Motor neuron (in vitro differentiated cells): ENCODE measurements at places on chromosomes 12 and 14. TPM values are rescaled to one million over a fixed set of nuclear protein-coding genes. Genes with fewer than 3 reads are reported as not detected.

Gene CEBPE
- total RNA-seq, result 0.13 TPM in 1 of 2 replicates, not detected in the other

Gene PARP11
- total RNA-seq, result 7.9 and 9.9 TPM in 2 replicates

Gene PTGER2
- total RNA-seq, result 0.21 TPM in 1 of 2 replicates, not detected in the other

Gene ZDHHC22
- 23.0 and 23.7 TPM in 2 replicates for total RNA-seq

Gene BRI3BP
- 4.8 and 5.9 TPM in 2 replicates for total RNA-seq

Gene C12orf50
- 0.20 and 0.22 TPM in 2 replicates for total RNA-seq

Gene FAM234B
- 29.0 and 29.7 TPM in 2 replicates for total RNA-seq

Gene AQP2
- 0.14 and 0.45 TPM in 2 replicates for total RNA-seq

Gene WSCD2
- 3.0 and 4.9 TPM in 2 replicates for total RNA-seq

Gene BCL11B
- total RNA-seq, result 0.17 and 0.26 TPM in 2 replicates

Gene NRDE2
- total RNA-seq, result 7.6 and 8.5 TPM in 2 replicates

Gene EFS
- total RNA-seq, result 1.0 TPM in 2 replicates

Gene LALBA
- total RNA-seq, result not detected in 2 replicates

Gene NAA25
- total RNA-seq, result 45.0 and 46.0 TPM in 2 replicates

Gene GPR65
- 0.13 TPM in 1 of 2 replicates, not detected in the other for total RNA-seq

Gene BICDL1
- 1.6 and 1.8 TPM in 2 replicates for total RNA-seq

Gene CPNE6
- total RNA-seq, result 3.3 and 3.7 TPM in 2 replicates

Gene LMO3
- total RNA-seq, result 57.7 and 59.1 TPM in 2 replicates

Gene TUNAR
- total RNA-seq, result 19.9 and 20.1 TPM in 2 replicates

Gene DDX54
- 16.9 and 21.1 TPM in 2 replicates for total RNA-seq

Gene OR6C2
- not detected in 2 replicates for total RNA-seq

Gene THTPA
- total RNA-seq, result 8.0 and 10.4 TPM in 2 replicates

Gene HOXC13
- total RNA-seq, result 0.05 and 0.13 TPM in 2 replicates

Gene ZNF10
- total RNA-seq, result 19.9 and 29.4 TPM in 2 replicates

Gene OTX2
- not detected in 2 replicates for total RNA-seq

Gene PZP
- total RNA-seq, result 0.10 TPM in 1 of 2 replicates, not detected in the other

Gene FITM1
- 0.27 and 0.81 TPM in 2 replicates for total RNA-seq

Gene SMCO2
- total RNA-seq, result not detected in 2 replicates

Gene TAPBPL
- total RNA-seq, result 16.5 and 18.6 TPM in 2 replicates

Gene IGF1
- 0.76 and 0.78 TPM in 2 replicates for total RNA-seq
